ENCODE measurements at places on chromosomes 13 and 19.

DNA sequence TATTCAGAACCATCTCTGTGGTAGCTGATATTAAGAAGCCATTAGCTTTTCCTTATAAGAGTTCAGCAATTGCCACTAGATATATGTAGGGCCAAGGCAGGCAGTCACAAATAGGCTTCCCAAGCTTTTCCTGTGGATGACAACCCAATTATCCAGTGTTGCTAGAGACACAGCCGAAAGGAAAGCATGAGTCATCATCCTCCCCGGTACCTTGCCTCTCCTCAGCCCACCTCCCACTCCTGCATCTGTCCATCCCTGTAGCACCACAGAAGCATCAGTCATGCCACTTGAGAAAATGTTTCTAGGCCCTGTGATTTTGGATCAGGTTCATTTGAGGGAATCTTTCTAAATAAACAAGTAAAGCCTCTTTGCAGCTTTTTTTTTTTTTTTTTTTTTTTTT is 204.3 kb downstream of the DNAJC15 start:
- no peak for DNase-seq

GRCh38 chr19:9953802-9954542 is 17.7 kb upstream of the OLFM2 start:
- DNase-seq, result no peak

GRCh38 chr19:4044990-4045465 is 21.7 kb downstream of the ZBTB7A start:
- no peak for DNase-seq

- no peak for DNase-seq
Measured at GRCh38 chr19:45848922-45849321, 14.0 kb downstream of the SYMPK start.

DNA sequence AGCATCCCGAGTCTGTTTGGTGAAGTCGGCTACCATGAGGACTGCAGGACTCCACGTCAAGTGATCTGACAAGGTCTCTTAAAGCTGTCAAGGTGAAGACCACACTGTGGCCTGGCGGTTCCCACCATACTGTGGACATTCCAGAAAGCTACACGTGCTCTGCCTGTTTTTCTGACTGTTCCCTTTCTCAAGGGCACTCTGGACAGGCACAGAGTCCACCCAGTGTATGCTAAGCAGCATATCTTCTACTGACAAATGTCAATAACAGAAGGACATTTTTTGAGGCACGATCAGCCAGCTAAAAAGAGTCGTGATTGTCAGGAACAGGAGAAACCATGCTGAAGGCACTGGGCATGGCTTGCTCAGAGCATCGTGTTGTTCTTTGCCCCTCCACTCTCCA is 12.8 kb upstream of the WASF3 start:
- no peak for DNase-seq

DNA sequence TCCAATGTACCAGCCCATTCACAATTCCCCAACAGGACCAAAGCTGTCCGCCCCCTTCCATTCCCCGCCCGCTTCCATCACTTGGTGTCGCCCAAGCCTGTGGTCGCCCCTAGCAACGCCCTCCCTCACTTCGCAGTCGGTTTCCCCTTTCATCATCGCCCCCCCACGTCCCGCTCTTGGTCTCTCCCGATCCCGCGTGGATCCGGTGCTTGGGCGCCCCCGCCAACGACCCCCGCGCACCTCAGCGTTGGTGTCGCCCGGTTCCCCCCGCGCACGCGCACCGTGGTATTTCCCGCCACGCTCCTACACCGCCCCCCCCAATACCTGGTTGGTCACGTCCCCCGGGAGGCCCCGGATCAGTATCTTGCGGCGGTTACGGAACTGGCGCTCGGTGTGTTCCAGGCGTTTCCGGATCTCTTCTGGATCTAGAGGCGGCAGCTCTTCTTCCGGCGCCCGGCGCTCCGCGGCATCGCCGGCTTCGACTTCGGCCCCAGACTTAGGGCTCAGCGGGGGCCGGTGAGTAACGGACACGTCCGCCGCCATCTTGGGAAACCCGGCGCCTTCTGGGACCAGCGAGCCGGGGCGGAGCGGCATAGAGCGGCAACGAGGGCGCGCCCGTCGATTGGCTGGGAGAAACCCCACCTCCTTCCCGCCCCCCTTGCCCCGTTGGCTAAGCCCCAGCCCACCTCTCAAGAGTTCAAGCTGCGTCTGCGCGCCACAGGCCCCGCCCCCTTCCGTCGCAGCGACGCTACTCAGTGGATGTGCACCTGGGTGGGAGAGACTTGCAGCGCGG is at the start of gene RAVER1:
RAVER1 (minus strand) TSS at position 565 of the 793 bp plus-strand sequence; CDS start at position 543, 22 bp downstream.
- peak; percentile 99 for DNase-seq

- DNase-seq, result no peak
Measured at GRCh38 chr13:58048670-58049069, 417.1 kb downstream of the PCDH17 start.

DNA sequence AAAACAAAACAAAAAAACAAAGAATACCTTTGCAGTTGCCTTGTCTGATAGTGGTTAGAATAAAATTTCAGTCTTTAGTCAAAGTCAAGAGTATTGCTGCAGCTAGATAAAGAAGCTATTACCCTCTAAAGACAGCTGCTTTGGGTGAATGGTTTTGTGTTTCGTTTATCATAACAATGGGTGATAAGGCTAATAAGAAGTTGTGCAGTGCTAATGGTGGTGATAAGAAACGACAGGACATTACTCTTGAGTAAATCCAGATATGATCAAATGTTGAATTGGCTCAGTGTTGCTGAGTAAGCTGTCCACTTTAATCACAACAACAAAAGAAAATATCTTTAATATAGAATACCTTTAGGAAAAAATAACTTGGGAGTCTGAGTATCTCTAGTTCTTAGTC is 1825.3 kb downstream of the SLITRK5 start:
- no peak for DNase-seq

- peak; percentile 16 for DNase-seq
Measured at GRCh38 chr13:31067416-31068118, 94.1 kb downstream of the HSPH1 start.

DNA sequence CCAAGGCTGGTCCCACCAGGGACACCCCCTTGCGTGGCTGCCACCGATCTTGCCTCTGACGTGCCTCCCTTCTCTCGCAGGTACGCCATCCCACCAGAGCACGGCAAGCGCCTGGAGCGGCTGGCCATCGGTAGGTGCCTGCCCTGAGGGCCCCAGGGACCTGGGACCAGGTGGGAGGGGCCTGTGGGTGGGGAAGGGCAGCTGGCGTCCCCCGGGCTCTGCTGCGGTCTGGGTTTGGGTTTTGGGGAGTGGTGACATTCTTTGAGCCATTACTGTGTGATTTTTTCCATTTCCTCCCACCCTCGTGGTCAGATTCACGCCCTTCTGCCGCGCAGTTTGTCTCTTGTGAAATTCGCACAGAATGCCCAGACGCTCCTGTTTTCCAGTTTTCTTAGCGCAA is 102.0 kb downstream of the KDM4B start:
- DNase-seq, result no peak

- no peak for DNase-seq
Measured at GRCh38 chr19:4391701-4392483, 8.5 kb downstream of the SH3GL1 start.
